ENCODE measurements at places on chromosomes 6 and 20.

GRCh38 chr6:105489216-105489530 lies 86.3 kb upstream of the PREP start:
- no peak for DNase-seq

DNA sequence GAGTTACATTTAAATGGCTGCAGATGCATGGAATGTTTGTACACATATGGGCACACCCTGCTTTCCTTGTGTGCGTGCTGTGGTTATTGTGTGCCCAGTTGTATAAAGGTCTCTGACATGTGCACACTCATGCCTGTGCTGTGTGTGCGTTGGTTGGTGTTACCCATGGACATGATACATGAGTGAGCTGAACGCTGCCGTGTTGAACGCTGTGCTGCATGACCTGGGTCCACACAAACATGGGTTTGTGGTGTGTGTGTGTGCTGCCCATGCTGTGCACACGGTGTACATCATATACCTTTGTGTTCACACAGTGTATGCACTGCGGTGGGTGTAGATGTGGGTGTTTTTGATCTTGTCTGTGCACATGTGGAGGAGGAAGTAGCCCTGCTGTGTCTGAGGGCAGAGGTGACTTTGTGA lies 54.4 kb downstream of the TOX2 start:
- DNase-seq, result no peak

- no peak for DNase-seq
These were observed 534.3 kb downstream of the BMP2 start for GRCh38 chr20:7301807-7302206.

DNA sequence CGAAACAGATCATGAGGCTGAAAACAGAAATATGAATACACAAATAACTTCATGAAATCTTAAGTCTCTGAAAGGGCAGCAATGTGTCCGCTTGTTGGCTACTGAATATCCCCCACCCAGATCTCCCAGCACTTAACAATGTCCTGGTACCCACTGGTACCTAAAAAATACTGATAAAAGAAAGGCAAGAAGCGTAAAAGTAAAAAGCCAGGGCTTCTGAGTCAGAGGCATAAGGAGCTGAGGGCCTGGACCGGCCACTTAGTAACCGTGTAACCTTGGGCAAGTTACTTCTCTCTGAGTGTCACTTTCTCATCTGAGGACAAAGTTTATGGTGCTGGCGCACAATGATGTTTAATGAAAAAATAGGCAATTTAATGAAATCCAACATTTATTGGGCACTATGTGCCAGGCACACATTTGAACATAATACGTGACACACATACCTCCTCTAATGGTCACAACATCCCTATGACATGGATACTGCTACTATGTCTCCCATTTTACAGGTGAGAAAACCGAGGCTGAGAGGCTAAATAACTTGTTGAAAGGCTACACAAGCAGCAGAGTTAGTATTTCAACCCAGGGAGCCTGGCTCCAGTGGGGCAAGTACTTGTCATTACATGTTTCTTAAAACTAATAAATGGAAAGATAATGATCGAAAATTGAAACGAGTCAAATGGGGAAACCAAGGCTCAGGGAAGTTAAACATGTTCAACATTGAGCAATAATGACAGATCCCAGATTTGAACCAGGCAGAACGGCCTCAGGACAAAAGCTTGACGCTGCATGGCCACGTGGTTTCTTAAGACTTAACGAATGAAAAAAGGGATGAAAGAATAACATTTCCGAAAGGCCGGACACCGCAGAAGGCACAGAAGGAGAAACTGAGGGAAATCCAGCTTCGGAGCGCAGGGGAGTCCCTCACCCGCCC lies 828 bp downstream of the TP53RK start:
- DNase-seq, result no peak

- no peak for DNase-seq
These were observed 53.6 kb upstream of the AGPAT4 start for GRCh38 chr6:161327360-161327953.

DNA sequence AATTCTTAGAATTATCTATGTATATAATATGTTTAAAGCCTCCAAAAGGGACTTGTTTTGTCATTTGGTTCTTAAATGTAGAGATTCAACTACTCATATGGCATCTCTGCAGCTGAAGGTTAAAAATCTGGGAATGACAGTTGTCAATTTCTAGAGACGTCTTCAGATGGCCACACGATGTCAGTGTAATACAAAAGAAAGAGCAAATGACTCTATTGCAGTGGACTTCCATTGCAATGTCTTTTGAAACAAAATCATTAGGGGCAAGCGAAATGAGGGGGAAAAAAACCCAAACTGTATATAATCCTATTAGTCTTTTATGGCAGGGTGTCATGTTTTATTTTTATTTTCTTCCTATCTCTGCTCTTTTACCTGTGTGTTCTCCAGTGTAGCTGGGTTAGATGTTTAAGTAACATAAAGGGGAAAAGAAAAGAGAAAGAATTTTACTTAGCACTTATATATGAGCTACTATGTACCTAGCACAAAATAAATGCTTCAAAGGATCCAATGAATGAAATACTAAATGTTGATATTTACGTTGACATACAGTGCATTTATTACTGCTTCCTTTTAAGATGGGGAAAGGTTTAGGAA lies 26.2 kb downstream of the CCN2 start:
- DNase-seq, result no peak

DNA sequence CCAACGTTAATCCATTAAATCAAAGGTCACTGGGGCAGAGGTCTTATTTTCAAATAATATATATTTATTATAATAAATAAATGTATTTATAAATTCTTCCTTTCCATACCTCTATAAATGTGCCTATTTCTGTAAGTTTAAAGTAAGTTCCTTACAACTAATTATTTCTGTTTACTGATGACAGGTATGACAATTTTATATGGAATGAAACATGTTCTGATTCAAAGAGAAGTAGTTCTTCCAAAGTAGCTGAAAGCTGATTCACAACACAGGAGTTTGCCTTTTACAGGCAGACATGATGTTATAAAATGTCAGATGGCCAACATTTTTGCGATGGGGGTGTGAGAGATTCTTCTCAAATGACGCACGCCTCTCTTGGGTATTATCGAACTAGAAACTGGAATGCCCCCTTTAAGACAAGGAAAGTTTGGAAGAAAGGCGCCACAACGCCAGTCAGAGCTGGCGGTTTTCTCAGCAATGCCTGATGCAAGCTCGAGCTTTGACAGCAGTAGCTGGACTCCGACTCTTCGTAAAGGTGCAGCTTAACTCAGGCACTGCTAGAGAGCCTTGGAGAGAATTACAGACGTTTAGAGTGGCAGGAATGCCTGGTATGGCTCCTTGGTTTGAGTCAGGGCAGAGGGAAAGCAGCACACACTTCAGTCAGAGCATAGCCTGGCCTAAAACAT lies 92.1 kb downstream of the FOXC1 start:
- DNase-seq, result no peak

DNA sequence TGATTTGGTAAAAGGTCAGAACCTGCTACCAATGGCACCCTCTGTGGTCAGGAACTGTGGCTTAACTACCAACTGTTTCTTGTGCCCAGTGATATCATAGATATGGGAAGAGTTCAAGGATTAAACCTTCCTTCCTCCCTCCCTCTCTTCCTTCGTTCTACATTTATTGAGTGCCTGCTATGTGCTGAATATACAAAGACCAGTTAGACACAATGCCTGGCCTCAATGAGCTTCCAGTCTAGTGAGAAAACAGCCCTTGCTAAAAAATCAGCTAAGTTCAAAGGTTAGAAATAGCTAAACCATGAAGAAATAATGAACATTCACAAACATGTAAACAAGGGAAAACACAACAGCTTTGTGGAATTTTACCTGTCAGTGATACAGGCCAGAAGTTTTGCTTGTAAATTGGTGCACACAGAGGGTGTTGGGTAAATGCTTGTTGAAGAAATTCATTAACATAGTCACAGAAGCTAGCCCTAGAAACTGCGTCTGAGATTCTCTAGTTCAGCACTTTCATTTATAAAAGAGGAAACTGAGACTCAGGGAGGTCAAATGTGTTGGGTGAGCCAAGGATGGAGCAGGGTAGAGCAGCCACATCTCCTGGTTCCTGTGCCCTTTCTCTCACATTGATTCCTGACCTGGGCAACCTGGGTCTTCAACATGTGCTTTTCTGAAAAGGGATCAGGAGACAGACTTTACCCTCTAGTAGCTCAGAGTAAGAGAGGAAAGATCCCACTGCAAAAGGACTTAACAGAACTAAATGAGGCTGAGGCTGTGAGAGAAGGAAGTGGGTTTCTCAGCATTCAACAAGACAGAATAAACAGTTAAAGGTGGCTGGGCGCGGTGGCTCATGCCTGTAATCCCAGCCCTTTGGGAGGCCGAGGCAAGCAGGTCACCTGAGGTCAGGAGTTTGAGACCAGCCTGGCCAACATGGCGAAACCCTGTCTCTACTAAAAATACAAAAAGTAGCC lies 14.4 kb upstream of the FOXO3 start:
- DNase-seq, result no peak

GRCh38 chr6:37731888-37732287 lies 34.2 kb upstream of the MDGA1 start:
- peak; percentile 14 for DNase-seq

DNA sequence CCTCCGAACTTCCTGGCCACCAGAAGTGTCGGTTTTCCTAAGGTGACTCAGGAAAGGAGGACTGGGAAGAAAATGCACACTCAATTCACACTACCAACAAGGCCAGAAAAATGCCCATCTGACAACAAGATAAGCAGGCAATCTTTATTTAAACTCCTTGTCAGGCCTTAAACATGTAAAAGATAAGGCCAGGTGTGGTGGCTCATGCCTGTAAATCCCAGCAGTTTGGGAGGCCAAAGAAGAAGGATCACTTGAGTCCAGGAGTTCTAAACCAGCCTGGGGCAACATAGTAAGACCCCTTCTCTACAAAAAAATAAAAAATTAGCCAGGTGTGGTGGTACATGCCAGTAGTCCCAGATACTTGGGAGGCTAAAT lies 7.6 kb upstream of the ID1 start:
- no peak for DNase-seq

GRCh38 chr6:5234874-5235273 lies 25.9 kb downstream of the LYRM4 start:
- no peak for DNase-seq

DNA sequence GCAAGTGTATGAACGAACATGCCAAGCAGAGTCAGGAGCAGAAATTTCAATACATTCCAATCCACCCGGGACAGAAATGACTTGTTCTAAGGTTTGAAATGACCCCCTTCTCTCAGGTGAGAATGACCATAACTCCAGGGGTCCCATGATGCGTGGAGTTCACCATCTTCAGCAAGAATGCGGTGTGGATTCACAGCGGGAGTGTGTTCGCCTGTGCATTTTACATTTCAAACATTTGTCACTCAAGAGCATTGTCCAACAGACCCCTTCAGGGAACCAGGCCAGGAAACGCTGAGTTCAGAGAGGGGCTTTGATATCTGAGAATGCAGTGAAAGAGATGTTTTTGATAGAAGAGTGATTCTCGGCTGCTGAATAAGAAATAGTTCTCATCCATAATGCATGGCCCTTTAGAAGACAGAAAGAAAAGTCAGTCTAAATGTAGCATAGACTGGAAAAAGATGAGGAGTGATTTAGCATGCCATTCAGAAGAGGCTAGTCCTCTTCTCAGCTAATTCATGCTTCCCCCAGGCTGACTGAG lies 200.3 kb upstream of the KCNG1 start:
- no peak for DNase-seq

DNA sequence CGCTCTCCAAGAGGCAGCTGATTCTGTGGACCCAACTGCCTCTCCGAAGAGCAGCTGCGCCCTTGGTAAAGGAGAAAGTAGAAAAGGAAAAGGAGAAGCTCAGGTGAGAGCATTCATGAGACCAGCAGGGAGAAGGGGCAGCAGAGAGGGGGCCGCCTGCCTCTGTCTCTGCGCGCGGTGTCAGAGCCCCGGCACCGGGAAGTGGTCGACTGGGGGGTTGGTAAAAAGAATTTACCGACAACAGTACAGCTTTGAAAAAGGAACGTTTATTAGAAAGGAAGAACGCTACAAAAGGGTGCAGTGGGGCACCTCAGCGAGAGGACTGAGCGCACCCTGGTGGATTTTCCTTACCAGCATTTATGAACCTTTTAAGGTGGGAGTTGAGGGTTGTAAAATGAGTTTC lies 61.9 kb downstream of the GPR6 start:
- DNase-seq, result peak; percentile 34

DNA sequence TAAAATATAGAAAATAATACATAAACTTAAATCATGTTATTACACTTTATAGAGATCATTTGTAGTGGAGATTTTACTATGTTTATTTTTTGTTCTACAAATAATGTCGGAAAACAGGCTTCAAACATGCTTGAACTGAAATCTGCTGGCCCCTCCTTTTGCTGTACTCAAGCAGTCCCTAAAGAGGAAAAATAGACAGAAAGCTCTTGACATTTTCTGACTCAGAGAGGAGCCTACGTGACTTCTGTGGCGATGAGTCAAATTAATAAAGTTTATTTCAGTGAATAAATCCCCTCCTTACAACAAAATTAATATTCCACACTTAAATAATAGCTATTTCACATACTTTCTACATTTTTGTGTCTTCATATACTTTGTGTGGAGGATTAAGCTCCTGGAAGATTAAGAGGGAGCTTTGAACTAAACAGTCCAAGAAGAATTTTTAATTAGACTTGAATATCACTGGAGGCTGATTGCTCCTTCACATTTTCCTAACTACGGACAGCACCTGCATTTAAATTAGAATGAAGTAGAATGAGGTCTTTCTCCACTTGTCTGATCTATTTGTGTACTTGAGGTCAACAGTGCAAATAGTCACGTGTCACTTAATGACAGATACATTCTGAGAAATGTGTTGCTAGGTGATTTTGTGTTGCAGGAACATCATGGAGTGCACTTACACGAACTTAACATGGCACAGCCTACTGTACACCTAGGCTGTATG lies 1.7 kb upstream of the TREM1 start:
- DNase-seq, result no peak

DNA sequence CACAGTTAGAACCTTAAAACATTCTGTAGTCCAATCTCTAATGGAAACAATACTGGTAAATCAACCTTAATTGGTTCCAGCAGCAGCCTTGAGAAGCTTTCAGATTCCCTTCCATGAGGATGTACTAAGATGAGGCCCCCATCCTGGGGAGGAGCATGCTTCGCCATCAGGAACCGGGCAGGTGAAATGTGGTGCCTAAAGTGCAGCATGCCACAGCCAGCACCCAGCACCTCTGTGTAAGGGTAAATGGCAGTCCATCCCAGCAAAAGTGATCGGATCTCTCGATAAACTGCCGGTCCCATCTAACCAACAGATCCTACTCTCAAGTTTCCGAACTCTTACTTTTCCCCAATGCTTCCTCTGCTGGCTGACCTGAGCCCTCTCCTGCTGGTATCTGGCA lies 166.3 kb upstream of the PDE10A start:
- DNase-seq, result no peak

DNA sequence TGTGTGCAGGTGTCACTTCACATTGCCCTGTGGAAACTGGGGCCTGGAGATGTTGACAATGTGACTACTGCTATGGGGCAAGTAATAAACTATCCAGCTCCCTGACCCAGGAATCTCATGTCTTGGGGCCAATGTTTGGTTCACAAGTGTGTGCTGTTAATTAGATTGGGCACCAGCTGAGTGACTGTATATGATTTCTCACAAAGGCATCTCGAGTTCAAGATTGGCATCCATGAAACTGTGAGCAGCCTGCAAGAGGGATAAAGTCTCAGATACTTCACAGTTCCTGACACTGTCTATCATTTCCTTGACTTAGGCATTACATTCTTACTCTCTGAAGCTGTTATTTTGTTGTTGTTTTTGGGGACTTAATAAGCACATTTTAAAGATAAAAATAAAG lies 264.0 kb downstream of the PRKN start:
- DNase-seq, result no peak

GRCh38 chr20:52493171-52493721 lies 301.7 kb upstream of the ZFP64 start:
- DNase-seq, result no peak

- peak; percentile 42 for DNase-seq
These were observed 9.0 kb upstream of the GRM4 start for GRCh38 chr6:34154668-34155447.

GRCh38 chr20:56467968-56468315 lies 485 bp upstream of the RTF2 start:
- DNase-seq, result no peak
